ENCODE measurements at places on chromosomes 1 and 21.

- DNase-seq: no peak
These were observed 15.3 kb downstream of the BEND5 start for GRCh38 chr1:48761411-48761810.

DNA sequence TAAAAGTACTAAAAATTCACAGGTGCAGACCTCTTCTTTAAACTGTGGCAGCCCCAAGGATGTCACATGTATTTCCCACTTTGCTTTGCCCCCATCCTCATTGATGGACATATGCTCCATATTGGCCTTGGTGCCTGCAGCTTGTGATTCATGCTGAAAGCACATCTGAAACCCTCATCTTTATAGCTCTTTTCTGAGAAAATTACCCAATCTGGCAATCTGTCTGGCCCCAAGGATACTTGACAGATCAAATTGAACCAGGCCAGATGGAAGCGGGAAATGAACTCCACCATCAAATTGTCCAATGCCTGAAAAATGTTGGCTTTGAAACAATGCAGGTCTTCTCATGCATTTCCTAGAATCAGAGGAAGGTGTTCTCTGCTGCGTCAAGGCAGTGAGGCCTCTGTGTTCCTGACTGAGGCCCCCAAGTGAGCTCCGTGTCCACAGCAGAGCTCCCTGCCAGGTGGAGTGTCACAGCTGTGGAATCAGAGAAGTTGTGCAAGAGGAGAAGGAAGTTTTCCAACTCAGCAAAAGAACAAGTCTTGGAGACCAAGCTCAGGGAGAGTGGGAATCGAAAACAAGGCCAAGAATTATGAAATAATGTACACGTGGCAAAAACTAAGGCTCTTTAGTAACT, 323.7 kb downstream of the PLPP3 start:
- no peak for DNase-seq

- DNase-seq: peak; percentile 68
These were observed 129.2 kb upstream of the SYT6 start for GRCh38 chr1:114282751-114283403.

DNA sequence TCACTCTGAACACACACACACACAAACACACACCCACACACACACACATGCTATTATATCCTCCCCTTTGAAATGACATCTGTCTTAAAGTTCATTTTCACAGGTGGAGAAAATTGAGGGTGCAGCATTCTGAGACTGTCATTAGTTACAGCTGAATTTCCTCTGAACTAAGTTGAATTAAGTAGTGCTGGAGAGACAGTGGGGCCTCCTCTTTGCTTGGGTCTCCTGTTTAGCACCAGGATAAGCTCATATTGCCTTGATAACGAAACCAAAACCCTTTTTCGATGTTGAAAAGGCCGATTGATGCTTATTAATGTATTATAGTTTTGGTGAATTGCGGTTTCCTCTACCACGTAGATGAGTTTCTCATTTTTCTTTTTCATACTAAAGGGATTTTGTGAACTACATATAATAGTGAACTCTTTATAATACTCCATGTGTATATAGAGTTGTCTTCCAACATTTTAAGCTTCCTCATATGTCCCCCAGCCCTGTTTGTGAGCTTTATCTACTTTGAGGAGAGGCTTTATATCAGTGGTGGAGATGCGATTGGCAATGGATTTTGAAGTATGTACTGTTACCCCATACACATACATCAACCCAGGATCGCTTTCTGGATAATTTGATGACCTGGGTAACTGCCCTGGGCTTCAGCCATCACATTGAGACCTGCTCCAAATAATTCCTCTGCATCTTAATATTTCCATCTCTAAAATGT, 17.4 kb downstream of the DYNLT5 start:
- DNase-seq: no peak

- no peak for DNase-seq
These were observed 43.9 kb downstream of the SUSD4 start for GRCh38 chr1:223319905-223320580.

- DNase-seq: no peak
These were observed 121.8 kb upstream of the TNFSF4 start for GRCh38 chr1:173328961-173329360.

GRCh38 chr1:53346814-53347176, 18.9 kb upstream of the LRP8 start:
- DNase-seq: no peak

- no peak for DNase-seq
These were observed at the start of gene IL19 for GRCh38 chr1:206770531-206771337. Gene IL19 (plus strand): TSS chr1:206770773. CDS start chr1:206836663, 65,890 bp downstream.

DNA sequence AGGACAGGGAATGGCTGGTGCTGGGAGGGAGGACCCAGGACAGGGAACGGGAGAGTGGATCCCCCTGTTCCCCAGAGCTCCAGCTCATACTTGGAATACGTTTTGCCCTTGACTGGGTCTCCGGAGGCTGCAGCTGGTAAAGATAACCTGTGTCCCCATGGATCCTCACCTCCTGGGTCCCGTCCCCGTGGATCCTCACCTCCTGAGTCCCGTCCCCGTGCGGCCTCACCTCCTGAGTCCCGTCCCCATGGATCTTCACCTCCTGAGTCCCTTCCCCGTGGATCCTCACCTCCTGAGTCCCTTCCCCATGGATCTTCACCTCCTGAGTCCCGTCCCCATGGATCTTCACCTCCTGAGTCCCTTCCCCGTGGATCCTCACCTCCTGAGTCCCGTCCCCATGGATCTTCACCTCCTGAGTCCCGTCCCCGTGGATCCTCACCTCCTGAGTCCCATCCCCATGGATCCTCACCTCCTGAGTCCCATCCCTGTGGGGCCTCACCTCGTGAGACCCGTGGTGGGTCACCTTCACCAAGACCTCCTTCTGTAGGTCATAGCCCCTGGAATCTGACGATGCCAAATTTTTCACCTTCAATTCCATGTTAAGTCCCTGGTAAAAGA, 61.4 kb downstream of the SCCPDH start:
- no peak for DNase-seq

- no peak for DNase-seq
These were observed at the start of gene CD2 for GRCh38 chr1:116754198-116754977. Gene CD2 (plus strand): TSS chr1:116754430. CDS start chr1:116754493, 63 bp downstream.

DNA sequence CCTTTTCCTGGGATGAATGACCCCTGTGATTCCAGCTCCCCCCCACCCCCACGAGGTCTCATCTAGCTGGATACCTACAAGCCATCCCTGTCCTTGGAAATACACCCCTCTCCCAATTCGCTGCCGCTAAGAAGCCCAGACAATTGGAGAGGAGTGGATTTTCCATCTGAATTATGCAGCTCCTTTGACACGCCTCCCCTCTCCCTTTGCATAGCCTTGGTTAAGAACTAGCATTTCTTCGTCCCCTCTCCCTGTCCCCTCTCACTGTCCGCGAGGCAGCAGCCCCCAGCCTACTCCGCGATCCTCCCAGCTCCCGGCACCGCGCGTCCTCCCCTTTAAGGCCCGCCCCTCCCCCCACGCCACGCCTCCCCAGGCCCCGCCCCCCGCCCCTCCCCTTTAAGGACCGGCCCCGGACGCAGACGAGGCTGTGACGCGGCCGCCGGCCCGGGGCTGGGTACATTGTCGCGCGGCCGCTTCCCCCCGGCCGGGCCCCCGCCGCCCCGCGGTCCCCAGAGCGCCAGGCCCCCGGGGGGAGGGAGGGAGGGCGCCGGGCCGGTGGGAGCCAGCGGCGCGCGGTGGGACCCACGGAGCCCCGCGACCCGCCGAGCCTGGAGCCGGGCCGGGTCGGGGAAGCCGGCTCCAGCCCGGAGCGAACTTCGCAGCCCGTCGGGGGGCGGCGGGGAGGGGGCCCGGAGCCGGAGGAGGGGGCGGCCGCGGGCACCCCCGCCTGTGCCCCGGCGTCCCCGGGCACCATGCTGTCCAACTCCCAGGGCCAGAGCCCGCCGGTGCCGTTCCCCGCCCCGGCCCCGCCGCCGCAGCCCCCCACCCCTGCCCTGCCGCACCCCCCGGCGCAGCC, at the start of gene MAPKAPK2:
Gene MAPKAPK2, plus strand, starts transcription at position 428 of the 856 bp plus-strand sequence. Its CDS starts 325 bp downstream, at position 753.
- DNase-seq: peak; percentile 71

DNA sequence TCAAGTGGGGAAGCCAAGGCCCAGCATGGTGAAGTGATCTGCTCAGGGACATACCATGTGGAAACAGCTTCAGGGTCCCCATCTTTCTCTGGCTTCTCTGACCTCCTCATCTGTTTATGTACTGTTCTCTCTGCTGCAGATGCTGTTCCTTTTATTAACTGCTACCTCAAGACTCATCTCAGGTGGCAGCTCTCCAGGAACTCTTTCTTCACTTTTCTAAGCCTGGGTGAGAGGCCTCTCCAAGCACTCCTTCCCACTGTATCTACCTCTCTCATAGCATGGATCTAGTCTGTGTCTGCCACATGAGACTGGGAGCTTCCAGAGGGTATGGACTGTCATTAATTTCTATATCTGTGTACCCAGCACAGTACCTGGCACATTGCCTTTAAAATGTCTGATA, 73.4 kb upstream of the PPM1J start:
- DNase-seq: no peak

DNA sequence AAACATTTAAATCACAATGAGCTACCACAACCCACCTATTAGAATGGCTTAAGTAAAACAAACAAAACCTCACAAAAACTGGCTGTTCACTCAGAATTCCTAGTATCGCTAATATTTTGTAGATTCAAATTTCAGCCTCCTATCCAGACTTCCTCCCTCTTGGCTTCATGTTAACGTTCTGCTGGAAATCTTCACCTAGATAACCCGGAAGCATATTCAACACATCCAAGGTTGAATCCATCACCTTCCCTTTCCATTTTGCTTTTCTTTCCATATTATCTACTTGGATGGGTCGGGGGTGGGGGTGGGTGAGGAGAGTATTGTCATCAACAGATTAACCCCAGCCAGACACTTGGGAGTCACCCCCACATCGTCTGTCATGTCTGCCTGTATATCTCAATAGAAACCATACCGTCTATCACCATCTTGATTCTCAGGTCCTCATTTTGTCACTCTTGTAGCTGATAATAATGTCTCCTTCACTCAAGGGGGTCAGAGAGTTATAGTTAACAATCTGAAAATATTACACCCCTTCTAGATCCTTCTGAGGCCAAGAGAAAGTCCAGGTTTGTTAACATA, 1.7 kb upstream of the DPH5 start:
- no peak for DNase-seq

DNA sequence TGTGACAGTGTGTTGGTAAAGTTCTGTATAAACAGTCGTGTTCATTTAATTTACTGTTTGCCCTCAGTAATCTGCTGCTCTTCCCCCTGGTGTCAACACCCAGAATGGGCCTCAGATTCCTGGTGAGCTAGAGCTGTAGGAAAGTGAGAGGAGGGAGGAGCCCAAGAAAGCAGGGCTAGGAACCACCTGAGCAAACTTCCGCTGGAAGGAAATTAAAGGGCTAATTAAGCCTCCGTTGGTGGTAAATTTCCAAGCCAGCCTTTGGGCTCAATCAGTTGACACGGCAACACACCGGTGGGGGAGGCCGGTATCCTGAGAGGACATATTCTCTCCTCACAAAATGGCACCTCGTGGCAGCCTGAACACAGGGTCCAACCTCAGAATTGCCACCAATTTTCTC, 32.9 kb downstream of the RAB3B start:
- no peak for DNase-seq
